ENCODE measurements at places on chromosomes 6 and 20.

DNA sequence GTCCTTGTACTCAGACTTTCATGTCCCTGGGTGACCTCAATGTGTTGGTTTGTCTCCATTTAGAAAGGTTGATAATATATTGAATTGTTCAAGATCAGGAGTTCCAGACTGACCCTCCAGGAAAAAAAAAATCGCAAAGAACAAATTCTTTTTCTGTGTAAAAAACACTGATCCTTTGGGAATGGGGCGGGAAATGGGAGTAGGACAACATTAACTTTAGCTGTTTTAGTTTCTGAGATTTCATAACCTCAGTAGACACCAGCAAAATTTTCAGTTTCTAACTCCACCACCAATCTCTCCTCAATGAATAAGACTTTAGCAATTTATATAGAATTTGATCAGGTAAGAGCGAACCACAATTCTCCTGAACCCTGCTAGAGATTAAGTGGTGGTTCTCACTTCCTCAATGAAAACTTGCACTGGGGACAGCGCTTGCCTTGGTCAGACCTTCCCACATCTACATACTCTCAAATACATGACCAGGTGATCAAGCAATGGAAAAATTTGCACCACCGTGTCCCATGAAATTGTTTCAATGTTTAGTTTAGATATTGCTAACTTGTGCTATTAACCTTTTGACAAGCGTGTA lies 231.2 kb upstream of the PLN start:
- DNase-seq, result no peak

GRCh38 chr6:116263353-116263752 lies 9.5 kb upstream of the TSPYL4 start:
- DNase-seq, result no peak

DNA sequence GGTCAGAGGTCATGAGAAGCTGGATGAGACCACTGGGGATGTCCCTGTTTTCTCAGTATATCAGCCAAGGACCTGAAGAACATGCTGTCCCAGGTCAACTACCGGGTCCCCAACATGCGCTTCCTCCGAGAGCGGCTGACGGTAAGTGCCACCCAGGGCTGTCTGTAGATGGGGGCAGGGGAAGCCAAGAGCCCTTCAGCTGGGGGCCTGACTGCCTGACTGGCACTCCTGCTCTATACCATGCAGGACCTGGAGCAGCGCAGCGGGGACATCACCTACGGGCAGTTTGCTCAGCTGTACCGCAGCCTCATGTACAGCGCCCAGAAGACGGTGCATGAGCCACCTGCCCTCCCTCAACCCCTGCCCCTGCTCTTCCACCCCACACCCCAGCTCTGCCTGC lies 25.1 kb downstream of the PLCG1 start:
- DNase-seq, result no peak

- DNase-seq, result peak; percentile 22
These were observed 78.6 kb upstream of the PLN start for GRCh38 chr6:118469468-118469867.

DNA sequence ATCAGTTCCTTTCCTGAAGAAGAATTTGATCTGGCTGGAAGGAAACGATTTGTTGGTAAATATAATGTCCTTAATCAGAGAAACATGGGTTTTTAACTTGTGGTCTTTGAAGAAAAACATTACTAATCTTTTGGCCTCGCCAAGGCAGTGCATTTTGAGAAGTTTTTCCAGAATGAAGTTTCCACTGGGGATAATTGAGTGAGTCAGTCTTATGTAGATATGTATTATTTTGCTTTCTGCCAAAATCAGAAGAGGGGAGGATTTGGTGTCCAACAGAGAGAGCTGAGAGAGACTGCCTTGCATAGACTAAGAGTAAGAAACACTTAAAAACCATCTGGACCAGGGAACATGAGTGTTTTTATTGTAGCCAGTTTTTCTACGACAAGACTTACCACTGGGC lies 79.9 kb downstream of the FNDC1 start:
- peak; percentile 69 for DNase-seq

GRCh38 chr6:117558818-117559217 lies 43.5 kb downstream of the GOPC start:
- no peak for DNase-seq

DNA sequence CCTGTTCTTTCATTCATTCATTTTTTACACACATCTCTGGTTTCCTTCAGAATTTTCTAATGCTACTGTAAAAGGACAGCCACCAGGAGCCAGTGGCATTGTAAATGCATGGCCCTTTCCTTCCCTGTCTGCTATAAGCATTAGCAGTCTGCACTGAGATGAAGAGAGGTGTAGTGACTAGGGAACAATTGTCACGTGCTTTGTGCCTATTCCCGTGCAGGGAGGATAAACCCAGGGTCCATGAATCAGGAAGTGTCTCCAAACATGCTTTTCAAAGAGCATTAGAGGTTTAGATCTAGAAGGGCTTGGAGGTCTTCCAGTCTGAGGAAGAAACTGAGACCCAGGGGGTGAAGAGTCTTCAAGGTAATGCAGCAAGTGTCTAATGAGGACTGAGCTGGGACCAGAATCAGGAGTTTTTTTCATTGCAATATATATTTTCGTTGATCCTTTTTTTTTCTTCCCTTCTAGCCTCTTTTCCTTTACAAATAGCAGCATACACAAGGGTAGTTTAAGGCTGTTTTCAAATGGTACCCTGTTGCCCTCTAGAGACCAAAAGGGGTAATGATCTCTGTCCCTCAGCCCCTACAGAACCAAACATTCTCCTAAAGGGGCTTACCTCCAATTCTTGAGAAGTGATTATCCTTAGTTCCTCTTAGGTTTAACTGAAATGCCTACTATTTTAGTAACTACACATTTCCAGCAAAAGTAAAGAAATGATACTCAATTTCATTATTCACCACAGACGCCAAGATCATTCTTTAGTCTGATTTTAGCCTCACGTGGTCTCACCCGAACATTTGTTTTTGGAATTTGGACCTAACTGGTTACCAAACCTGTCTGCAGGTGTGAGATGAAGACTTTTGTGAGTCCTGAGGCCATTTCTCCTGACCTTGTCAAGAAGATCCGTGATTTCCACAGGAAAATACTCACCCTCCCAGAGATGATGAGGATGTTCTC lies 6.6 kb downstream of the TRIM15 start:
- DNase-seq, result peak; percentile 63

Measured in fibroblast of mammary gland (primary cell).